ENCODE measurements at places on chromosomes 12 and 14.

DNA sequence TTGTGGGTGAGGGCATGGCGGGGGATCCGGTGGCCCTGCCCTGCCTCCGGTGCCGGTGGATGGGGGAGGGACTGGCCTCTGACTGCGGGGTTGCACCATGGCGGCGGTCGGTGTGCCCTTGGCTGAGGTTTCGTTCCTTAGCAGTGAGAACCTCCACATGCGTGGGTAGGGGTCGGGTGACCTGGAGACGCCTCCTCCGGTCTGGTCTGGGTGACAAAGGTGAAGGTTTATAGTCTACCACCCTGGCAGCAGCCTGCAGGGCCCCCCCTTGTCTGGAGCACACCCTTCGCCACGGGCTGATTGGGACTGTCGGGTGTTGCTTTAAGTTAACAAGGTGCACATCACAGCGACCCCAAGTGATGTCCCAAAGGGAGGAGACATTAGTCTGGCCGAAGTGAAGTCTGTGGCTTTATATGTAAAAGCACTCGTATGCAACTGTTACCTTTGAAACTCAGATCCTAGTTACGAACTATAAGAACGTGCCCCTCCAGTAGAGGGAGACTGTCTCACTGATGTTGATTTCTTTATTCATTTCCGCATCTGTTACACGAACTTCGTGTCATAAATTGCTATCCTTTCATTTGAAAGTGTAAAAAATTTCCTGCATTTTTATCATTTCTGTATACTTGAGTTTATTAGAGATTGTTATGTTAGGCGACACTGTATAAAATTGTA is 74.4 kb downstream of the WDR20 start:
- no peak for DNase-seq

DNA sequence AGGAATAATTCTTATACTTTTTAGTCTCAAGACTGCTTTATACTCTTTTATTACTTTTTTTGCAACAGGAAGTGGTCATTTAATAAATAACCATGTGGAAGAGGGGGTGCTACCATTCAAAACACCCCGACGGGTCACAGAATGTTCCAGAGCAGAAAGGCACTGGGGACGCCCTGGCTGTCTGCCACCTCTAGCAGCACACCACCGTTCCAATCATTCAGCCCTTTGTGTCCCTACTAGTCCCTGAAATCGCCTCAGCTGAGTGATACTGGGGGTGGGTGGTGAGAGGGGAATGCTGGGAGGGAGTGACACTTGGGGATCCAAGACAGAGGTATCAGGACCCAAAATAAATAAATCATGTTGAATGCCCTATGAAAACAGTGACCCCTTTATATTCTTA is 52.4 kb downstream of the MON2 start:
- no peak for DNase-seq

- no peak for DNase-seq
Observed at GRCh38 chr12:58804749-58805148, 115.6 kb downstream of the LRIG3 start.

DNA sequence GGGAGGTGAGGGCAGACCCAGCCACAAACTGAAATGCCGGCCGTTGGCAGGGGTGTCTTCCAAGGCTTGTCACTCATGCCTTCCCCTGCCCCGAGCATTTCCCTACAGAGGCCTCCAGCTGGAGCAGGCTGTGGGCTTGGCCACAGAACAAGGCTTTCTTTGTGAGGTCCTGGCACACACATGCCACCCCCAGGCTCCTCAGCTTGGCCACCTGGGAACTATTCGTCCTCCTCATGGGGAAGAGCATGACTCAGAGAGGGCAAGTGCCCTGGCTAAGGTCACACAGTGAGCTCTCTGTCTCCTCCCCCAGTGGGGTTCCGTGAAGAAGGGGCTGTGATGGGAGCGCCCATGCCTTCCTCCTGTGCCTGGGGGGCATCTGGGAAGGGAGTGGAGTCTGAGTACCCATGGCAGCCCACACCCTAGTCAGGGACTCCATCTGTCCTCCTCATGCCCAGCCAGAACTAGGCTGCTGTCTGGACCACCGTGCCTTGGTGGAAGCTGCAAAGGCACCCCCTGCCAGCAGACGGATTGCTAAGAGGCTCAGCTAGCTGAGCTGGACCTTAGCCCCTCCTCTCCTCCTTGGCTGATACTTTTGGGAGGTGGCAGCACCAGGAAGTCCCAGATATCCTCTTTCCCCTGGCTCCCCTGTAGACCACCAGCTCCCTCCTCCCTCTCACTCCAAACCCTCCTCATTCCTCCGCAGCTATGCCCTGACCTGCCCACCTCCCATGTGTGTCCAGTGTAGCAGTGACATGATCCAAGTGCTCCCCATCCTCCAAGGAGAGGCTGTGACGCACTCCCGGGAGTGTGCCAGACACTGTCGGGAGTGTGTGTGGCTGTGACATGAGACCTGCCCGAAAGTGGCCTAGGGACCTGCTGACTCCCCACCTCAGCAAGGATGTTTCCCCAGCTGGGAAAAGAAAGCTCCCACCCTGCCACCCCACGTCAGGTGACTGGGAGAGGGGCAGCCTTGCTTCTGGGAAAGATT is 21.4 kb downstream of the ABCB9 start:
- DNase-seq = no peak

- DNase-seq = no peak
Observed at GRCh38 chr14:52042371-52043289, 26.2 kb downstream of the NID2 start.

- DNase-seq = peak; percentile 41
Observed at GRCh38 chr12:109760031-109760929, 46.7 kb downstream of the FAM222A start.

- DNase-seq = no peak
Observed at GRCh38 chr12:10249690-10250455, 37.2 kb downstream of the GABARAPL1 start.

DNA sequence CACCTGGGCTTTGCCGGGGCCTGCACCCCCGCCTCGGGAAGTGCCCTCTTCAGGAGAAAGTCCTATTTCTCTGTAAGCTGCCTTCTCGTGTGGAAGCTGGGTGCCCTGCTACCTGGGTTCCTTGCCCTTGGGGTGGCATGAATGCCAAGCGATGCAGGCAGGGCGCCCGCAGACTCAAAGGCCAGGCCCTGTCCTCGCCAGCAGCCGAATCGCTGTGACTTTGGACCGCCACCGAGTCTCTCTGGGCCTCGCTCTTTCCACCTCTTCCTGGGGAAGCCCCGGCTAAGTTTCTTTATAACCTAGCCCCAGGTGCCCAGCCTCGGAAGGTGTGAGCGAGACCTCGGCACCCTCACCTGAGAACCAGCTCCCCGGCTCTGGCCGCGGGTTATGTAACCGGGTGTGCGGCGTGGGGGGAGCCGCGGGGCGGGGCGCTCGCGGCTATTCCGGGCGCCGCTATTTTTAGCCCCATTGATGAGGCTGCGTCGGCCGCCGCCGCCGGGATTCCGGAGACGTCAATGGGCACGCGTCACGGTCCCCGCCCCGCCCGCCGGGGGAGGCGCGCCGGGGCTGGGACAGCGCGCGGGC is 14.6 kb upstream of the NR4A1 start:
- peak; percentile 69 for DNase-seq

- DNase-seq = no peak
Observed at GRCh38 chr12:57187222-57188089, 29.1 kb upstream of the NXPH4 start.

GRCh38 chr12:122610911-122611310 is 83.9 kb downstream of the KNTC1 start:
- no peak for DNase-seq

Data from NCI-H510A (cell line).